Activated CD4-positive, alpha-beta T cell treated with anti-CD3 and anti-CD28 coated beads, Interleukin-2, amount 50 U/mL, for 1 hour (primary cell): ENCODE measurements at places on chromosomes 7 and 10.

GRCh38 chr7:25574828-25575227, 346.5 kb upstream of the NPVF start:
- no peak for DNase-seq

GRCh38 chr10:31058795-31059703, 27.4 kb upstream of the ZNF438 start:
- DNase-seq: no peak

DNA sequence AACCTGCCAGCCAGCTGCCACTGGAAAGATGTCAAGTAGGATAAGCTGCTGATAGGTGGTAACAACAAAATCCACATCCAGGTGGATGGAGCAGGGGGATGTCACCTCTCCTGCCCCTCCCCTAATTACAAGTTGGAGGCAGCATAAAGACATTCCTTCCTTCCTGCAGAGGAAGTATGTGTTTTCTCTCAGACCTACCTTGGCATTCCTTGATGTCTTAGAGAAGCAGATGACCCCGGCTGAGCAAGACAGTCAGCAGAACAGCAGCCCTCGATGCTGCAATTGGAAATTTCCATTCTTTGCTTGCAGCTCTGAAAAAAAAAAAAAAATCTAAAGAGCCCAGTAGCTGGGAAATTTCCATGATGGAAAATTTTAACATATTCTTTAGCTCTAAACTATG, 137.5 kb upstream of the MKLN1 start:
- DNase-seq: no peak

GRCh38 chr7:77944183-77945182, 145.9 kb downstream of the PHTF2 start:
- no peak for DNase-seq
